ENCODE measurements at places on chromosomes 13 and 19.
A peak's percentile ranks its signal among the peaks of the same experiment; 100 is the strongest.

- peak; percentile 71 for DNase-seq
Observed at GRCh38 chr19:57888560-57889231, at the start of gene ZNF814. Gene ZNF814 (minus strand): TSS chr19:57889037. CDS start chr19:57888802, 235 bp downstream.

GRCh38 chr13:110162866-110163658, 143.9 kb downstream of the COL4A1 start:
- no peak for DNase-seq

- DNase-seq, result no peak
Observed at GRCh38 chr13:69194130-69194529, 913.5 kb upstream of the ATXN8OS start.

DNA sequence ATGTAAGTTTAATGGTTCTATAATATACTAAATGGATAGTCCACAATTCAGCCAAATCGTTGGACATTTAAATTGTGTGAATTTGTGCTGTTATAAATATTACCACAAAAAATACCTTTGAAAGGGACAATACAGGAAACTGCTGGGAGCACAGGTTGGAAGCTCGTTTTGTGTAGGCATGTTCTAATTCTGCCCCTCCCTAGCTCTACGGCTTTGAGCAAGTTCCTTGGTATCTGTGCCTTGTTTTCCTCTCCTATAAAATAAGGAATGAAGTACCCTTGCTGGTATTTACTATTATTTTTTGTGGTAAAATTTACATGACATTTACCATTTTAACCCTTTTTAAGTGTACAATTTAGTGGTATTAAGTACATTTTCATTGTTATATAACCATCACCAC, 102.6 kb upstream of the SLC7A1 start:
- DNase-seq, result no peak

DNA sequence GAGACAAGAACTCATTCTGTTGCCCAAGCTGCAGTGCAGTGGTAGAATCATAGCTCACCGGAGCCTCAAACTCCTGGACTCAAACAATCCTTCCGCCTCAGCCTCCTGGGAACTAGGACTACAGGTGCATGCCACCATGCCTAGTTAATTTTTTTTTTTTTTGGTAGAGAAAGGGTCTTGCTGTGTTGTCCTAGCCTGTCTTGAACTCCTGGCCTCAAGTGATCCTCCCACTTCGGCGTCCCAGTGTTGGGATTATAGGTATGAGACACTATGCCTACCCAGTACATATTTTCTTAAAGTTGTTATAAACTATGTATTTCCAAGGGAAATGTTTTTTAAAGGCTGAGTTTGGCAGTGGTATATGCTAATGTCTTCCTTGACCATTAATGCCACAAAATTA, 412.6 kb downstream of the KLF12 start:
- DNase-seq, result no peak

- DNase-seq, result no peak
Observed at GRCh38 chr19:10120538-10121189, 965 bp upstream of the EIF3G start.
